ENCODE measurements at places on chromosomes 3 and 15.

DNA sequence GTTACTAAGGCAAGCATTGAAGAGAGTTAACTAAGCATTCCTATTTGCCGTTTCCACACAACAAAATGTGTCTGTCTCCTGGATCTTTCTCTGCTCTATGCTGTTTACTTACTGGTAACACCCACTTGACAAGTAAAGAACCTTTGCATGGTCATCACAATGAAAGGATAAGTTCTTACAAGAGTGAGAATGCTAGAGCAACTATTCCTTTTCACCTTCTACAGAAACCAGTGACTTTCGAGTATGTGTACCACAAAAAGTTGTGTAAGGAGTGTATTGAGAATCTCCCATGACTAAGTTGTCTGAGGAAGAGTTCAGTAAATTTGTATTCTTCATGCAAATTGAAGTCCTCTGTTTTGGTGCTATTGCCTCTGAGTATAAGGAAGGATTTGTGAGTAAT is 10.8 kb downstream of the TIPARP start:
- no peak for DNase-seq

DNA sequence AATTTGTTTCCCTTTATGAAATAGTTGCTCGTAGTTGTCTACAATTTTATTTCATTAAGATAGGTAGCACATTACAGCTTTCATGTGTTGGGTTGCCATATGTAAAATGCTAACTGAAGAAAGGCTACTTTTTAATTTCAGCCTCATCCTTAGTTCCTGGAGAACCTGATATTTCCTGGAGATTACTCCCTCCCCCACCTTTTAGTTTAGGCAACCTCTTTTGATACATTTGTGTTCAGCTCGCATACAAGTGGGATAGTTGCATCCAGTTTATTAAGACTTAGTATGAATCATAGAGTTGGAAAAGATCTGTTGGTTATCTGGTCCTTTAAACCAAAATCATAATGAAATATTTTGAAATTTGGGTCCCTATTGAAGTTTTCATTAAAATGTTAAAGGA is 6.0 kb downstream of the SETD5 start:
- DNase-seq = no peak

GRCh38 chr3:65873028-65873427 is 165.7 kb downstream of the MAGI1 start:
- no peak for DNase-seq

DNA sequence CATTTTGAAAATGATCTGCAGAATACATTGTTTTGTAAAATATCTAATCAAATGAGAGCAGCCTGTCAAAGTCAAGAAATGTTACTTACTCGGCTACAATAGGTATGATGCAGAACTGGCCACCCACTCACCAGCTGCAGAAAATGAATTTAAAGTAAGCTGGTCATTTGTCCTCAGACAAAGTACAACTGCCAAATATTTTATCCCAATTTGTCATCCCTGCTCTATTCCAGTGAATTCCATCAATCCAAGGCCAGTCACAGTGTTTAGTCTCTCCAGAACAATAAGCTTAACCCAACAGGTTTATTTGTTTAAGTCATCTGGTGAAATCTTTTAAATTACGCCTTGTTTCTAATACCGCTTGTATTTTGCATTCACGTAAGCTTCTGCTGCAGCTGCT is 46.6 kb upstream of the TCF12 start:
- DNase-seq = no peak

All from activated naive CD4-positive, alpha-beta T cell treated with anti-CD3 and anti-CD28 coated beads, Interleukin-2, amount 50 U/mL, for 16 hours (primary cell).